ENCODE measurements at places on chromosomes 16 and 17. TPM values are rescaled to one million over a fixed set of nuclear protein-coding genes. Genes with fewer than 3 reads are reported as not detected.

The HCRT gene
- total RNA-seq = not detected

The DBNDD1 gene
- total RNA-seq = 10.7 TPM

The CCL14 gene
- total RNA-seq = not detected

The BMERB1 gene
- total RNA-seq = 36.3 TPM

The KRTAP4-3 gene
- total RNA-seq = not detected

The LPO gene
- total RNA-seq = not detected

The SPNS2 gene
- 1.8 TPM for total RNA-seq

The TOP2A gene
- 127 TPM for total RNA-seq

The GPR179 gene
- total RNA-seq = 0.08 TPM

The SNX20 gene
- not detected for total RNA-seq

The BEAN1 gene
- not detected for total RNA-seq

The PRAC2 gene
- total RNA-seq = not detected

The KIAA0753 gene
- 15.0 TPM for total RNA-seq

The AXIN2 gene
- 0.13 TPM for total RNA-seq

The LAT gene
- 1.2 TPM for total RNA-seq

The TEX14 gene
- 1.2 TPM for total RNA-seq

The FGF11 gene
- 0.98 TPM for total RNA-seq

The KRT31 gene
- total RNA-seq = not detected

The DRC3 gene
- 2.9 TPM for total RNA-seq

The FAM20A gene
- total RNA-seq = 0.94 TPM

The GAS2L2 gene
- not detected for total RNA-seq

The KRTAP1-5 gene
- not detected for total RNA-seq

The OTOP3 gene
- not detected for total RNA-seq

Data from A375 (cell line).